CD4-positive, alpha-beta T cell treated with Interleukin-4 for 4 hours (primary cell): ENCODE measurements at places on chromosomes 5 and 9.

DNA sequence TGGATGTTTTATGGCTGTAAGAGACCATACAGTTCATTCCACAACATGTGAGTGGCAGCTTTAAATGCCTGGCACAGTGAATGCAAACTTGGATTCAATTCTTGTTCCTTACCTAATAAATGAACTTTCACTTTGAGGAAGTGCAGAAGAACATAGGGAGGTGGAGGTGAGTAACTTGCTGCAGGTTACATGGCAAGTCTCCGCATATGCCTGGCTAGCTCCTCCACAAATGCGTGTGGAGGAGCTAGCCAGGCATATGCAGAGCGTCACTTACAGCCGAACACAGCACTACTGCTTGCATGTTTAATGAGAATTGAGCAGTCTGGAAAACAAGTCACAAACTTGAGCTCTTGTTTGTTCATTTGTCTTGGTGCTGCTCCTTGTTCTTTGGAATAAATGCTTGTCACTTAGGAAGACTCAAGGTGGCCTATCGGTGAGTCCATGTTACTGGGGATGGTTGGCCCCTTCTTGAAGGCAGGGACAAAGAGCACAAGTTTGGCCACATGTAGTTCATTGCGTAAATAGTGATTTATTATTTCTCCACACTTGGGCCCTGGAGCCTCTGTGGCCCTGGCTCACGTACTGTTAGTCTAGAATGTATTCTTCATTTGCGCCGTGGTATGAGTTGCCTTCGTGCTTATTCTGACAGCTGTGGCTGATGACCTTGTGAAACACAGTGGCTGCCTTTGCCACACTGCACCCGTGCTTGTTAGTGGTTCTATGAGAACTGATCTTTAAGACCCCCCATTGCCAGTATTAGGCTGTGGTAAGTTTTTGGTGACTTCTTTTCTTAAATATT is 3.1 kb downstream of the ISOC1 start:
- DNase-seq, result no peak

DNA sequence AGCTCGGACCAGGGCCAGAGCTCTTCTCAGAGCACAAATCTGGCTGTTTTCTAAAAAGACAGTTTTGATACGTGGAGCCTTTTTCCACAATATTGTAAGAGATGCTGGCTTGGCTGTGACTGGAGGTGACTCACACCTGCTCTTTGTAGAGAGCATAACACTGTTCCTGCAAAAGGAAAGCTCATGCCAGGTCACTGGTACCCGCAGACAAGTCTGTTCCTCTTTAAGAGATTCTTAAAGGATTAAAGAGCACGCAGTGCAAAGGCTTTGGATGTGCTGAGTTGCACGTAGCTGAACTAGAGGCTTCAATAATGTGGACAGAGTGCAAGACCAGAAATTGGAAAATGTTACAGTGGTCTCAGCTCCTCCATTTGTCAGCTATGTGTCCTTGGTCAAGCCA is 19.0 kb downstream of the ACTL7B start:
- DNase-seq, result no peak

- DNase-seq, result no peak
Observed at GRCh38 chr5:36600917-36601527, 5.4 kb upstream of the SLC1A3 start.

GRCh38 chr9:99361817-99362216 is 139.7 kb downstream of the SEC61B start:
- no peak for DNase-seq

DNA sequence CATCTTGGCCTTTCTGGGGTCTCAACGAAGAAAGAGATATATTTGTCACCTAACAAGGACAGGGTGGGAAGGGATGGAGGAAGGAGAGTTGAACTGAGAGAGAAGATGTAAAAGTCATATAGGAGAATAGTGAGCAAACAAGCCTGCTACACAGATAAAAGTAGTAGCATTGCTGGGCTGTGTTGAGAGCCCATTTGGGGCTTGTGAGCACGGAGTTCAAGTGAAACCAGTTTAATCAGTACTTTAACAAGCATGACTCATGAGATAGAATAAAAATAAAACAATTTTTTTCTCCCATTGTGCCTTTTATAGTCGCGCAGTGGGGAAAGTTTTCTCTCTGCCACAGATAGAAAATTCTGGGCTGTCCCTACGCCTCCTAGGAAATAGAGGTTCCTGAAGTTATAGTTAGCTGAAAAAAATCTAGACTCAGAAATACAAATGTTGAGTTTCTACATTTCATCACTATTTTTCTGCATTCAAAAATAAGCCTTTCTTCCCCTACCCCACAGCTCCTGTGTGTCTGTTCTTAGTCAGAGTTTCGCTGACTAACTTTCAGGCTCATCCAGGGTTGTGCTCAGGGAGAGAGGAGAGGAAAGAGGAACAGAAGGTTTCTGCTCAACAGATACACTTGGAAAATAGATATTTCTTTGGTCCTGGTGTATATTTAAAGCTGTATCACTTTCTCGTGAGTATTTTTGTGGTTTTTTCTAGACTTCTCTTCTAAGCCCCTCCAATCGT is 395.8 kb upstream of the ADAMTSL1 start:
- DNase-seq, result no peak

GRCh38 chr5:33403187-33403586 is 37.6 kb upstream of the TARS1 start:
- no peak for DNase-seq

DNA sequence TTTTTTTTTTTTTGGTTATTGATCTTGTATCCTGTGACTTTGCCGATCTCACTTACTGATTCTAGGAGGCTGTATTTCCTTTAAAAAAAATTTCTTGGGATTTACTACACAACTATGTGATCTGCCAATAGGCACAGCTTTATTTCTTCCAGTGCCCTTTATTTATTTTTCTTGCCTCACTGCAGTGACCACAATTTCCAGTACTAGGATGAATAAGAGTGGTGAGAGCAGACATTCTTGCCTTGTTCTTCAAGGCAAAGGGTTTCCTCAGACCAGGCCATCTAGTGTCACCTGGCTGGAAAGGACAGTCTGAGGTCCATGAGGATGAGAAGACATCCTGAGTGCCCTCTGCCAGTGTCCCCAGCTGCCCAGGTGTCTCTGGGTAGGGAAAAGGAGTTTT is 265.4 kb downstream of the SPOCK1 start:
- no peak for DNase-seq

- DNase-seq, result no peak
Observed at GRCh38 chr5:137570070-137570469, 70.9 kb upstream of the SPOCK1 start.

DNA sequence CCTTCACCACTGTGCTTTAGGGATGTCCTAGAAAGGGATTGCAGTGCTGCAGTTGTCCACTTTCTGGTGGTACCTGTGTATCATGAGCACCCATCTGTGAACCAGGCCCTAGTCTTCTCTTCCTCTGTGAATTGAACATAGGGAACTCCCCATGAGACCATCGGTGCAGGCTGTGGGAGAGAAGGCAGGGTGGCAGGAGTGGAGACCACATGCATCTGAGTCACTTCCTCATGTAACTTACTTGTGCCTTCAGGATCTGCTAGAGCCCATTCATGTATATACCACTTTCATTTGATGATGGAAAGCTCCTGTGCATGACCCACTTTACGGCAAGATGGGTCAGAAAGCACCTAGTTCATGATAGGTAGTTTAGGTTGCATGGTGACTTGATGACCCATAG is 478.1 kb upstream of the CDH9 start:
- no peak for DNase-seq

GRCh38 chr5:158880483-158881001 is 219.2 kb downstream of the EBF1 start:
- DNase-seq, result no peak

DNA sequence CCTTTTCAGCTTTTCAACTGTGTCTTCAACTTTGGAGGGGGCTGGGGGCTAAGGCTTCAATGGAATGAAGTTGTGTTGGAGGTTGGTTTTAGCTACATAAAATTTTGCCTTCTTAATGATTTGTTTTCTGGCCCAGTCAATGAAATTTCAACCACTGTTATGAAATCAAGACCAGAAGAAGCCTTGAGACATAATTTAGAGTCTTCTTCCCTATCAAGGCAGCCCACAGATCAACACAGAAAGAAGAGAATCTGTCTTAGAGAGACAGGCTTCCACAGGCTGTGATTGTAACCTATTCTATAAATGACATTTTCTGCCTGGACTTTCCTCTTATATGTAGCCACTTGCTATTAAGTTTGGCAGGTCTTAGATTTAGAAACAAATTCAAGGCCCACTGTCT is 46.5 kb upstream of the ZSWIM6 start:
- DNase-seq, result no peak

DNA sequence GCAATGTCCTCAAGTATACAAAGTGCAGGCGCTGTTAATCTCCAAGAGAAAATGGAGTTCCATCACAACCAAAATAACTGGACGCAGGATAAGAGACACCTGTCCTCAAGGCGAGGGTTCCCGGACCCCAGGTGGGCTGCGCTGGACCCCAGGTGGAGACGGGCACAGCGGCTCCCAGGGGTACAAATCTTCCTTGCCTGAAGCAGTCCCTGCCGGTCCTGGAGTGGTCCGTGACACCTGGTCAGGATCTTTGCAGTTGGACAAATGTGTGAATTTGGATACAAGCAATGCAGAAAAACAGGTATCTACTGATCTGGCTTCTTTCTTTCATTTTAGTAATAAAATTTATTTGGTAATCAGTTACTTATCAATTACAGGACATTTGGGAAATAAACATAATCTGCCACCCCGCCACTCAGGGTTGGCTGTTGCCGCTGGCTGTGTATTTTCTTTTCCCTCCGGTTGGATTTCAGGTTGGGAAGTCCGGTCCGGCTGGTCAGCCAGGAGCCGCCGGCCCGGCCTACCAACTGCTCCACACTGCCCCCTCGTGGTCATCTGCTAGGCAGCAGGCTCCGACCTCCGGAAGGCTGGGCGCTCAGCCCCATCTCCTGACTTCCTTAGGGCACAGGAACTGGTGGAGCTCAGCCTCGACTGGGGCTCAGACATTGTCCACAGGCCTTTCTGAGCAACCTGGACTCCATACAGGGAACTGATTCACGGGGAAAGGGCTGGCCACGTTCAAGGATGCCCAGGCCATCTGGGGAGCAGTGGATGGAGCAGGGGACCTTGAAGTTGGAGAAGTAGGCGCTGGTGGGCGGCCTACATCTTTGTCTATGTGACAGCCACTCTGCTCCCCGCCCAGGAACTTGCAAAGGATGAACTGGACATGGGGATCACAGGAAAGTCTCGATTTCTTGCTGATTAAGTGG is 43.4 kb downstream of the NXNL2 start:
- DNase-seq, result peak; percentile 20

GRCh38 chr5:91272858-91273257 is 110.3 kb downstream of the ARRDC3 start:
- DNase-seq, result no peak

GRCh38 chr9:6433410-6433809 is 20.4 kb downstream of the UHRF2 start:
- no peak for DNase-seq

DNA sequence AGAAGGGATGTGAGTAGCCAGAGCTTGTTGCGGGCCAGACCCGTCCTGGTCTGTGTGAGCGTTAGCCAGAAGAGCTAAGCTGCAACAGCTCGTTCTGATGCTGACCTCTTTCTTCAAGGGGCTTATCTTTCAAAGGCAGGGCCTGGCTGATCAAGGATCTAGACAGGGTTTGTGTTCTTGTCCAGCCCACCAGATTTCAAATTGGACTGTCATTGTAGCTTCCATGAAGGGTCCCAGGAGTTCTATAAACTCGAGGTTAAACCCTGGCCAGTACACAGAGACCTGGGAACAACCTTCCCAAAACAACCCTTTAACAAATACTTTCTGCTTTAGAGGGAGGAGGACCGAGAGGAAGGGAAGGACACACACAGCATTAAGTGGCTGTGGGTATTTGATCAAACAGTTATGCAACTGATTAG is 153.0 kb upstream of the TUT7 start:
- DNase-seq, result no peak

DNA sequence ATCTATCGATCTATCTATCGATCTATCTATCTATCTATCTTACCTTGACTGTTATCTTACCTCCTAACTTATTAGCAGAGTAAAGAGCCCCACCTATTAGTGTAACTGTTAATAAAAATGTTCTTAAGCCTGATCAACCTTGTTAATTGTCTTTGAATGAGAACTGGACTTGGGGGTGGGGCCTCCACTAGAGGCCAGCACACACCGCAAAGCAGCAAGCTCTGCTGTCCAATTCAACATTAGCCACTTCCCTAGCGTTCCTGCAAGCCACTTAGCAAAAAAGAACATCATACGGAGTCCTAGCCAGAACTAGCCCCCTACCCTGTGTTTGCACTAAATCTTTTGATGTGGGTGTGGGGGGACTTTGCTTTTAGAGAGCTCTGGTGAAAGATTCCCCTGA is 515.8 kb downstream of the KDM4C start:
- DNase-seq, result no peak

DNA sequence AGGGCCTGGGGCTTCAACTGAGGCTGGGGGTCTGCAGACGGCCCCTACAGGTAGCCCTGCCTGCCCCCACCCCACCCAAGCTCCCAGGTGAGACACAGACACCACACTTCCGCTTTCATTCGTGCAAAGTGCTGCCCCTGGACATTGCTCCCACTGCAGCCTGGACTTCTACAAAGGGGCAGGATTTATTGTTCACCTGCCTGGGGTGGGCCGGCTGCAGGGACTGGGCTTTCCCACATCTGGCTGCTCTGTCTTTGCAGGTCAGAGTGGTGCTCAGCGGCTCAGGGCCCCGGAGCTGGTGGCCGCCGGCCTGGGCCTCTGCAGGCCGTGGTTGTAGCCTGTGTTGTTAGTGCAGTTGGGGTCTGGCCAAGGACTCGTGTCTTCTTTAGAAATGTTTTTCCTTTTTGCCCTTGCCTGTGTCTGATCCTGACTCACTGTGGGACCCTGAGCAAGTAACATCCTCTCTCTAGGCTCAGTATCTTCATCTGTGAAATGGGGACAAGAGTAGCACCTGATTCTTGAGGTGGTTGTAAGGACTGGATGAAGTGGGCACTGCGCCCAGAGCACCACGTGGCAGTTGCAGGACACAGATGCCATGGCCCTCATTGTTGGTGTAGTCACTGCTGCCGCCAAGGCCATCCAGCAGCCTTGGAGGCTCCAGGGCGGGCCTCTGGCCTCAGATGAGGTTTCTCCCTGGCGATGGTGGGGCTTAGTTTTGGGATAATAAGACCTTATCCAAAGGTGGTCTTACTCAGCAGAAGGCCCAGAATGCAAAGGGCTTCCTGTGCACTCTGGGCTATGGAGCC is 143.9 kb downstream of the CACNA1B start:
- no peak for DNase-seq

DNA sequence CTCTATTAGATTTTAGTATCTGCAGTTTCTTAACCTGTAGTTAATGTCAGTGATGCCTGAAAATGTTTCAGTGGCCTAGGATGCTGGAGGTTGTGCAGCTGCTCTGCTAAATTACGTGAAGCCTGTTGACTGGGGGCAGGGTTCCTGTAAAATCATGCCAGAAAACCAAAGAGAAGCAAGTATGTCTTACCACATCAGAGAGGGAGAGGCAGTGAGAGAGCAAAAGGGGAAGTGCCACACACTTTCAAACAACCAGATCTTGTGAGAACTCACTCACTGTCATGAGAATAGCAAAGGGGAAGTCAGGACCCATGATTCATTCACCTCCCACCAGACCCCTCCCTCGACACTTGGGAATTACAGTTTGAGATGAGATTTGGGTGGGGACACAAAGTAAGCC is 83.9 kb upstream of the CYLC2 start:
- DNase-seq, result no peak
